Activated CD4-positive, alpha-beta T cell treated with anti-CD3 and anti-CD28 coated beads, Interleukin-2, amount 10 ng/mL, durations not matched to agents 24 days and 14 days (primary cell): ENCODE measurements at places on chromosomes 11 and 22. TPM values are rescaled to one million over a fixed set of nuclear protein-coding genes. Genes with fewer than 3 reads are reported as not detected.

DNA sequence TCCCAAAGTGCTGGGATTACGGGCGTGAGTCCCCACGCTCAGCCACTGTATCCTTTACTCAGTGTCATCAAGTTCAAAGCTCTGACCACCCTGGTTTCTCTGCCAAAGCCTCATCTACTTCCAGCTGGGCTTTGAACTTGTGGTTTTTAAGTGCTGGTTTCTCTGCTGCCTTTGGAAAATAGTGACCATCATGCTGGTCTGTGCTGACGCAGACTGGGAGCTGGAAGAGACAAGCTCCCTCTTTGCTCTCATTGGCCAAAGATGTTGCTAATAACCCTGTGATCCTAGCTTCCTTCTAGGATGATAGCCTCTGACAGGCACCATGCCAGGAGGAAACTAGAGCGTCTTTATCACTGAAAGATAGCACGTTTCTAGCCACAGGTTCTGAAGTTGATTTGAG is 62.4 kb downstream of the ALX4 start:
- DNase-seq, result no peak

- DNase-seq, result no peak
Measured at GRCh38 chr11:59766542-59767224, 11.5 kb downstream of the STX3 start.

- DNase-seq, result no peak
Measured at GRCh38 chr22:17921871-17922821, 102.2 kb downstream of the MICAL3 start.

DNA sequence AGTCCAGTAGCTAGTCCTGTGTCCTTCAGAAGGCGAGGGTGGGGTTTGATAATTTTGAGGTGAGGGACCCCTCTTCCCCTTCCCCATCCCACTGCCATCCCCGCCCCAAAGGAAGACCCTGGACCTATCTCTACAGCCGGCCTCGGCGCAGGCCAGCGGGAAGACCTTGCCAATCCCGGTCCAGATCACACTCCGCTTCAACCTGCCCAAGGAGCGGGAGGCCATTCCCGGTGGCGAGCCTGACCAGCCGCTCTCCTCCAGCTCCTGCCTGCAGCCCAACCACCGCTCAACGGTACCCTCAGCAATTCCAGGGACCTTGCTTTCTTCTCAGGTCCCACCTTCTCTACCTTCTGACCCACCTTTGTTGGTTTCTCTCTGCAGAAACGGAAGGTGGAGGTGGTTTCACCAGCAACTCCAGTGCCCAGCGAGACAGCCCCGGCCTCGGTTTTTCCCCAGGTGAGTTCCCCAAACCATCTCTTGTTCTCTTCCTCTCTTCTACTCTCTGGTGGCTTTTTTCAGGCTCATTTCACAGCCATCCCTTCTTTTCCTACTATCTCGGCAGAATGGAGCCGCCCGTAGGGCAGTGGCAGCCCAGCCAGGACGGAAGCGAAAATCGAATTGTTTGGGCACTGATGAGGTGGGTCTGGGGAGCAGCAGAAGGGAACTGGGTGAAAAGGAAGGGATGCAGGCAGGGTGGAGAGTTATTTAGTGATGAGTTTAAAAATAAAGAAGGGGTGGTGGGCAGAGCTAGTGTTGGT is 1.3 kb downstream of the KAT5 start:
- DNase-seq, result no peak

- DNase-seq, result no peak
Measured at GRCh38 chr11:96459751-96460150, 69.9 kb downstream of the JRKL start.

DNA sequence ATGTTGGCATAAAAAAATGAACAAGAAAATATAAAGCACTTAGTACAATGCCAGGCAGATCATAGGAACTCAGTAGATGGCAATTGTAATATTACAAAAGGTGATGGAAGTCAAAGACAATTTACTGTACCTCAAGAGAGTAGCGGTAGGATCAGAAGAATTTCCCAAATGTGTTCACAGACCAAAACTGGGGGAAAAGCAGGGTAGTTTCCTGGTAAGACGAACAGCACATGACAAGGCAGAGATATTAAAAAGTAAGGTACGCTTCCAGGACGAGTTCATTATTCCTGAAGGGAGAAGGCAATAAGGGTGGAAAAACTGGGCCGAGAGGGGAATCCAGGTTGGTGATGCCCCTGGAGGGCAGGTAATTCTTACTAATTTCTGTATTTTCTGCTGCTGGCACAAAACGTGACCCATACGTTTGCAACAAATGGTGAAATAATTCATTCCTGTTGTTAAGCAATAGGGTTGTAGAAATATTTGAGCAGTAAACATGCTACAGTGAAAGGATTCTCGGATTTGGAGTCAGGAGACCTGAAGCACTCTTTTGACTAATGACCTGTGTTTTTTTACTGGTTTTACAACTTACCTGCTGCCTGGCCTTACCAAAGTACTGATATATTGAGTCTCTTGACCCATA is 786 bp upstream of the ANKRD42 start:
- no peak for DNase-seq

The PHLDA2 gene
- 25.5 and 26.7 TPM in 2 replicates for total RNA-seq

The ACTN3 gene
- total RNA-seq, result 0.07 TPM in 2 replicates

The CHRNA10 gene
- total RNA-seq, result 2.0 and 2.7 TPM in 2 replicates

The SEC14L6 gene
- total RNA-seq, result not detected in 2 replicates
